ENCODE measurements at places on chromosomes 13 and 19.
A peak's percentile ranks its signal among the peaks of the same experiment; 100 is the strongest.

GRCh38 chr19:2353887-2354592, 6.0 kb upstream of the TMPRSS9 start:
- no peak for DNase-seq

DNA sequence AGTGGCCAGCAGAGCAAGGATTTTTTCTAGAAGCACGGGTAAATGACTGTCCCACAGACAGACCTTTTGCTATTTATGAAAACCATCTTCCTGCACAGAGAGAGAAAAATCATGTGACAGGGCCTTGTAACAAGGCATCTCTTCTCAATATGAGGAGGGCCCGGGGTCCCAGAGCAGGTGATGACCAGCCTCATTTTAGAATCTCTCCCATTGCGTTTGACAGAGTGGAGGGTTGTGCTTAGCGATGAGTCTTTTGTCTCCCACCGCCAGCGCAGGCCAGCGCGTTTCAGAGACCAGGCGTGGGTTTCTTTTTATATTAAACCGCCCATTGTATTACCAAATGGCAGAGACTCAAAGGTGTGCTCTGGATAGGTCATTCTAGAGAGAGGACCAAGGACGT, 97.4 kb upstream of the UBL3 start:
- DNase-seq: no peak

- peak; percentile 51 for DNase-seq
Observed at GRCh38 chr19:7505682-7506384, 10.1 kb upstream of the ZNF358 start.

GRCh38 chr19:47274891-47275761, 441 bp downstream of the INAFM1 start:
- peak; percentile 35 for DNase-seq

GRCh38 chr19:37078717-37079032, 442 bp downstream of the ZNF420 start:
- no peak for DNase-seq

DNA sequence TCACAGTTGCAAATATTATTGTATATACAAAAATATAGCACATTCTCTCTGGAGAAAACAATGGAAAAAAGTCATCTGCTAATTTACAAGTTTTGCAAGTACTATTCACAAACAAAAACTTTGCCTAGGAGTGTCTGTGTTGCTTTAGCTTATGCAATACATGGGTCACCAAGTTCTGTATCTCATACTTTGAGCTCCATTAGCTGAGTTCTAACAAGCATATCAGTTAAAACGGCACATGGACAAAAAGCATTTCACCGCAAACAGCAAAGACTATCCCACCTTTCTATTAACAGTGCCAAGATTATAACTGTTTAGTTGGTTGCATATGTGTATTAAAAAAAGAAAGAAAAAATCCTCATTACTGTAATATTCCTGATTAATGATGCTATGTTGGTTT, 4.6 kb downstream of the SPRY2 start:
- DNase-seq: no peak

DNA sequence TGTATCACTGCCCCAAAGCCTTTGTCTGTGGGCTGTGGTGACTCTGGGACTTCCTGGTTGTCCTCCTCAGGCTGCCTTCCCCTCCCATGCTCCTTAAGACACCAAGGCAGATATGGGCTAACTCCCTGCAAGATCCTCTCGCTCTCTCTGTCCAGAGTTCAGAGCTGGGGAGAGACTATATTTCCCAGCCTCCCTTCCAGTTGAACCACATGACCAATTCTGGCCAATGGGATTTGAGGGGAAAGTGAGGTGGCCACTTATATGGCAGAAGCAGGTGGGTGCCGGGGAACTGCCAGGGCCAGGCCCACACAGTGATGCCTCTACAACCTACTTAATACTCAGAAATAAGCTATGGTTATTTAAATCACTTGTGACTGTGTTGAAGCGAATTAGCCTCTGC, 16.2 kb upstream of the ANGPTL8 start:
- DNase-seq: no peak

DNA sequence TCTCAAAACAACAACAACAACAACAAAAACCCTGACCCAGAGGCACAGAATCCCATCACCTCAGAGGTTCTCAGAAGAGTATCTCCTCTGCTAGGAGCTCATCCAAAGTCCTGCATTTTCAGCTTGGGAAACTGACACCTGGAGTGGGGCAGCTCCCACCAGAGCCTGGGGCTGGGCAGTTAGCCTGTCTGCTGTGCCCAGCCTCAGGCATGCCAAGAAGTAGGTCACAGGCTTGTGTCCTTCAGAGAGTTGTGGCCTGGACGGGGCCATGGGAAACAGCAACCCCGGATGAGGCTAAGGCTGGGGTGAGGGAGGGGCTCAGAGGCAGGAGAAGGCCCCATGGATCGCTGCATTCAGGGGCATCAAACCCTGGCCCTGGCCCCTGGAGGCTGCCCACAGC, 2.1 kb downstream of the NDUFS7 start:
- DNase-seq: no peak

GRCh38 chr13:90768116-90768515, 579.4 kb upstream of the MIR17HG start:
- DNase-seq: no peak

GRCh38 chr13:36131222-36131930, at the start of gene DCLK1:
Gene DCLK1, minus strand, starts transcription at chr13:36131382.
- peak; percentile 67 for DNase-seq

DNA sequence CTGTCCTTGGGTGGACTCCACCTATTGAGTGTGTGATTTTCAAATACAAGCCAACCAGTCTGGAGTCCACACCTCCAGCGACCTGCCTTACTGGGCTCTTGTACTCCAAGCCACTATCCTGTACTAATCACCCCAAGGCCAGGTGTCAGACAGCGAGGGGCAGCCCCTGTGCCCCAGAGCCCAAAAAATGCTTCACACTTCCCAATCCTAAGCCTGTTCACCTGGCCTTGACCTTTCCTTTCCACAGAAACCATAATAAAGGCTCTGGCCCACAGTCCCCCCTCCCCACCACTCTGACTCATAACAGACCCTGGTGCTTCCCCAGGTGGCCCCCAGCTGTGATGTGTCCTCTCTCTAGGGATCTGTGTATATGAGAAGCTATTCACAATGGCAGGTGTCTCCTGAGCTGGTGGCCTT, 3.9 kb downstream of the CD209 start:
- DNase-seq: no peak

- no peak for DNase-seq
Observed at GRCh38 chr19:55667958-55668357, 7.1 kb upstream of the EPN1 start.
